ENCODE measurements at places on chromosomes 3 and 15.

GRCh38 chr15:85623315-85624049 is 171.2 kb downstream of the KLHL25 start:
- no peak for DNase-seq

- DNase-seq = no peak
Observed at GRCh38 chr3:125087768-125088391, 32.1 kb upstream of the HEG1 start.

DNA sequence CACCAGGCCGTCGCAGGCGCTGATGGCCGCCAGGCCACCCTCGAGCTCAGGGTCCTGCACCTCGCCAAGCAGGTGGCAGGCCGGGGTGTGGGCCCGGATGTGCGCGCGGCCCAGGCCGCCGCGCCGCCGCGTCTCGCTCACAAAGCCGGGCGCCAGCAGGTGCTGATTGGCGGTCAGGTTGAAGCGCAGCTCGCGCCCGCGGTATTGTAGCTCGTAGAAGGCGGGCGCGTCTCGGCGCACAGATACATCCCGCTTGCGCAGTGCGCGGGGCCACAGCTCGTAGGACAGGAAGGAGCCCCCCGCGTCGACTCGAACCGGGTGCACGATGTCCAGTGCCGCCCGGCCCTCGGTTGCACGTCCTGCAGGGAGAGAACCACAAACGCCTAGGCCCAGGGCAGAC is 11.1 kb downstream of the ADAMTS7 start:
- no peak for DNase-seq

DNA sequence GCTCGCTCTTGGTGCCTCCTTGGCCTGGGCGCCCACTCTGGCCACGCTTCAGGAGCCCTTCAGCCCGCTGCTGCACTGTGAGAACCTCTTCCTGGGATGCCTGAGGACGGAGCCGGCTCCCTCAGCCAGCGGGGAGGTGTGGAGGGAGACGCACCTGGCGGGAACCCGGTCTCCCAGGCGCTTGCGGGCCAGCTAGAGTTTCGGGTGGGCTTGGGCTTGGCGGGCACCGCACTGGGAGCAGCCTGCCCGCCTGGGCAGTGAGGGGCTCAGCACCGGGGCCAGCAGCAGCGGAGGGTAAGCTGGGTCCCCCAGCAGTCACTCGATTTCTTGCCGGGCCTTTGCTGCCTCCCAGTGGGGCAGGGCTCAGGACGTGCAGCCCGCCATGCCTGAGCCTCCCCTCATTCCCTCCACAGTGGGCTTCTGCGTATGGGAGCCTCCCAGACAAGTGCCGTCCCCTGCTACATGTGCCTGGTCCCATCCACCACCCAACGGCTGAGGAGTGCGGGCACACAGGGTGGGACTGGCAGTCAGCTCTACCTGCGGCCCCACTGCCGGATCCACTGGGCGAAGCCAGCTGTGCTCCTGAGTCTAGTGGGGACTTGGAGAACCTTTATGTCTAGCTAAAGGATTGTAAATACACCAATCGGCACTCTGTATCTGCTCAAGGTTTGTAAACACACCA is 708.7 kb downstream of the VGLL3 start:
- DNase-seq = no peak

DNA sequence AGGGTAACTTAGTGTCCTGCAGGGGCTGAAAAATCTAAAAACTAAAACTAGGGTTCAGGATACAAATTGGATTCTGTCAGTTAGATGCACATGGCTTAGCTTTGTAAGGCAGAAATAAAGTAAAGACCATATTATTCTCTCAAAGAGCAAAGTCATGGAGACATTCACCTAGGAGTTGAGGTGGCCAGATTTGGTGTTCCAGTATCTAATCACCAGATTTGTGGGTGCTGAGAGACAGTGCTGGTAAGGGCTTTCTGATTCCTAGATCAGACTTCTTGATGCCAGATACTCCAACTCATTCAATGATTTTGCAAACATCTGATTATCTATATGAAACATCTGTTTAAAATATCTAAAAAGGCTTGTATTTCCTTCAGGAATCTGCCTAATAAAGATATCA is 28.3 kb upstream of the TBC1D5 start:
- DNase-seq = no peak

DNA sequence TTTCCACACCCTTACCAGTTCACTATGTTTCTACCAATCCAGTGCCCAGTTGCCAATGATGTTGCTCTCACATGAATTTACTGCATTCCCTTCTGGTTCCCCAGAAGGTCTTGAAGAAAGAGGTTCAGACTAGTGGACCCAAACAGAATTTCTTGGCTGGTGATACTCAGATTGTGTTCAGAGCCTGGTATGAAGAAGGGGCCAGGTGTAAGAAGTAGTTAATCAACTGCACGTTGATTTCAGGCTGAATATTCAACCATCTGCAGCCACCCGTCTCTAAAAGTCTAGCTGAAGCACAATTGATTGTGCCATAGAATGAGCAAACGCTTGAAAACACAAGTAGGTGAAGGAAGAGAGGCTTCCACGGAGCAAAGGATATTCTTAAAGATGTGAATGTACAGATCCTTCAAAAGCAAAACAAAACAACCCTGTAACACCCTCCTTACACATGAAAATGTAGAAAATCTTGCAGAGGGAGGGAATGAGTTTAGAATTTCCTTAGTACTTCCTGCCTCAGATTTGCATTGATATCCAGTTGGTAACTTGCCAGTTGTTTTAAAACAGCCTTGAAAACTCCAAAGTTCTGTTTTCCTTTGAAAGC is 4.7 kb downstream of the RBMS3 start:
- DNase-seq = no peak

DNA sequence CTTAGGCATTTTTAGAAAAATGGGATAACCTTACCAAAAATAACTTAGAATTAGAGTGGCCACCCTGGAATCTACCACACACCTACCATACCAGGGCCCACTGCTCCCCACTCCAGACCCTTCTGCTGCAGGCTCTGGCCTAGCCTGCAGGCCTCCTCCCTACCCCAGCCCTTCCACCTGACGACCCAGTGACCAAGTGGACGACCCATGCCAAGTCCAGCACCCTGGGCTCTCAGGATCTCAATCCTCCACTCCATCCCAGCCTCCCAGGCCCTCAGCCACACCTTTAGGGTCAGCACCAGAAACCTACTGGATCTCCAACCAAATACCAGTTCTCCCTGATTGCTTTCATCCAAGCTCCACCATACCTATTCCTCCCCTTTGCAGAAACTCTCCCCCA is 145.8 kb downstream of the TPRA1 start:
- DNase-seq = no peak

DNA sequence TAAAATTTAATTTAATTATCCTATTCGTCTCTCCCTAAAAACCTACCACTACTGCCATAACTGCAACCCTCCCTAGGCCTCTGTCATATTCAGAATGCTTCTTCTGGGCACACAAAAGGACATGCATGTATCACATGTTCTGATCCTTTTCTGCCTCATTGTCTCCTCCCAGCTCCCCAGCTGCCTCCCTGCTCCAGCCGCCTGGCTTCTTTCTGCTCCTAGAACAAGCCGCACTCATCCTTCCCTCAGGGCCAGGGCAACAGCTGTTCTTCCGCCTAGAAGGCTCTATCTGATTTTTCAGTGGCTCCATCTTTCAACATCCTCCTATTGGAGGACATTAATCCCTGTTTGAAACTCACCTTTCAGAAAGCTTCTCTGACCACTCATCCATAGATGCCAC is 38.6 kb downstream of the TMED3 start:
- DNase-seq = no peak

DNA sequence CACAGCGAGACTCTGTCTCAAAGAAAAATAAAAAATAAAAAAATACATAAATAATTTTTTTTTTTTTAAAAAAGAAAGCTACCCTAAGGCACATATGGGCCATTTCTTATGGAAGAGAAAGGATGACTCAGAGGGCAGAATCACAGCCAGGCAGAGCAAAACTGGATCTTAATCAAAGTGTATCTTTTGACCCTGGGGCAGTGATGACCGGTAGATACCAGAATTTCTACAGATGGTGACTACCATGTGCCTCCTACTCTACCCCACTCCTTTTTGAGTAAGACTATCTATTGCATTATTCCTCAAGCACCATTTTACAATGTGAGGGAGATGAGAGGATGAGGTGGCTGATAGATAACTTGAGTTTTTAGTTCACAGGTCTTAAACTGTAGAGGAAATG is 26.0 kb downstream of the TARS3 start:
- DNase-seq = no peak

Data from NCI-H1048 (cell line).